ENCODE measurements at places on chromosomes 12 and 14.
A peak's percentile ranks its signal among the peaks of the same experiment; 100 is the strongest.

- DNase-seq, result no peak
These were observed 1313.5 kb upstream of the TMEM132C start for GRCh38 chr12:126953365-126953889.

DNA sequence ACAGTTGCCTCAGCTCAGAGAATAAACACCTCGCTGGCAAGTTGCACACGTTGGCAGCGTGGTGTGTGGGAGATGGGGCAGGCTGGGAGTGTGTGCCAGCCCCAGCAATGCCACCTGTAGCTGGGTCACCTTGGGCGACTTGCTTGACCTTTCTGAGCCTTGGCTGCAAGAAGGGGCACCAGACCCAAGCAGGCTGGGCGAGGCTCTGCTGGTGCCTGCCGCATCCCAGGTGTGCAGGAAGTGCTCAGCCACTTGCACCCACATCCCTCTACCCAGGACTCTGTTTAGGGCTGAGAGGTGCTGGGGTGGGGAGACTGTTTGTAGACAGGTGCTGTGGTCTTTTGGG, 629 bp downstream of the FAM181A start:
- no peak for DNase-seq

- DNase-seq, result no peak
These were observed 3.2 kb upstream of the SPTSSA start for GRCh38 chr14:34465069-34465859.

- no peak for DNase-seq
These were observed 92.6 kb downstream of the DICER1 start for GRCh38 chr14:95064734-95065133.

GRCh38 chr12:71107936-71108335, 49.9 kb downstream of the TSPAN8 start:
- DNase-seq, result no peak

DNA sequence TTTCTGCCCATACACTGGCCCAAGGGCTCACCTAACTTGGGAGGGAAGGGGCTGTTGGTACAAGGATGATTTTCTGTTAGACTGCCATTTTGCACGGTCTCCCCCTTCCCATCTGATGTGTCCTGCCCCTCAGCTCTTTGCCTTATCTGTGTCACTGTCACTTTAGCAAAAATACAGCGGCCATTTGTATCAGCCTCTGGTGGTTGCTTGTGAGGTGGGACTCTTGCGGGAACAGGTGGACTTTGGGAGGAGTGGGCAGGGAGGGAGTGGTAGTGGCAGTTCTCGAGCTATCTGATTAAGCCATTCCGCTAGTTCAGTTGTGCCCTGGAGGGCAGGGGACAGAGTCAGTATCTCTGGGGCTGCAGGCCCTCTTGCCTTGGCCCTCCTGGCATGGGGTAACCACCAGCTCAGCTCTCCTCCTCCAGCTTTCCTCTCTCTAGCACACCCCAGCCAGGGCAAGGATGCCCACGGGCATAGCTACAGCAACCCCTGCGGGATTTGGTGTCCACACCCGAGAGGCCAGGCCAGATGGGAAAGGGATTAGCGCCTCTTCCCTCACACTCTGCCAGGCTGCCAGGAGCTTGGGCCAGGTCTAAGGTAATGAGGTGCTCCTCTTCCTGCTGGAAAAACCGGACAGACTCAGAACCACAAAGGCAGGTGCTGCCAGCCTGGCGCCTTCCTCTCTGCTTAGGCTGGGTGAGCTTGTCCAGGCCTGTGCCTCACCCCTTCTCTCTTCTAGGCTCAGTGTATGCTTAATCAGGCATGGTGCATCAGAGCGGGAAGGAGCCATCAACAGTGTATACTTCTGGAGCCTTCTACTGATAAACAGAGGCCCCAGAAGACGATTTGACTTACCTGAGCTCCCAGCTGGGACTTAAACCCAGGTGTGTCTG, 8.7 kb downstream of the SLC48A1 start:
- DNase-seq, result no peak

- no peak for DNase-seq
These were observed 68.0 kb downstream of the CCDC88C start for GRCh38 chr14:91349481-91350074.

DNA sequence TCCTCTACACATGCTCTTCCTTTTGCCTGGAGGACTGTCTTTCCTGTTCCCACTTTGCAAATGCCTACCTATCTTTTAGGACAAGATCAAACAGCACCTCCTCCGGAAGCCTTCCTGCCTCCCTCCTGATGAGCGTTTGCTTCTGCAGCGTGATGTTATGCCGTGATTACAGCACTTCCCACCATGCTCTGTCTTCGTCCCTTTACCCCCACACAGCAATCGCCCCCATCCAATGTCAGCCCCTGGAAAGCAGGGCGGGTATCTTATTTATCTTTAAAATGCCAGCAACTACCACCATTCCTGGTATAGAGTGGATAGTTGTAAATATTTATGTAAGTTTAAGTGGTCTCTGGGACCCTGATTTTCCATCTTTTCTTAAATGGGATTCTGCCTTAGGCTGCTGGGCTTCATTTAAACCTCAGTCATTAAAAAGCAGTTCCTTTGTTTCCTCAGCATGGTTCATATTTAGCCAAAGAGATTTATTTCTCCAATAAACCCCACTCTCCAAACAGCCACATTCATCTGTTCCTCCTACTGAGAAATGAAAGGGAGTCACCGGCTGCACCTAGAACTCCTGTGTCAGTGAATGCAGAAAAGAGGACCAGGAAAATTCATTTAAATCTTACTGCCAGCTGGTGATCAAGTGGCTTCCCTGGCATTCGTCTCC, 33.8 kb upstream of the SLC24A4 start:
- DNase-seq, result no peak

- no peak for DNase-seq
These were observed 38.8 kb downstream of the HSD17B6 start for GRCh38 chr12:56801661-56802622.

DNA sequence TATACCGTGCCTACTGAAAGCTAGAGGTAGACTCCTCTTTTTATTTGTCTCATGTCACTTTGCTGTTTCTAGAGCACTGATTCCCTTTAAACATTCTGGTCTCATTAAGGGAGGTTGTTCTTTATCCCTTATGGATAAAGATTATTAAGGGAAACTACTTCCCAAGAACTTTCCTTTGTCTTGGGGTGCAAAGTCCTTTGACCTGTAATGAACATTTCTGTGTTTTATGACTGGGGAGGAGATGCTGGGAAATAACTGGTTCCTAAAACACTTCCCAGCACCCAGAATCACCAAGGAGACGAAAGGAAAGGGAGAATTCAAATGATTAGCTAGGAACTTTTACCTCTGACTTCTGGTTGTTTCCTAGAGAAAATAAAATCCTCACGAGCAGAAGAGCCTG, 63.2 kb upstream of the ACTN1 start:
- DNase-seq, result no peak

DNA sequence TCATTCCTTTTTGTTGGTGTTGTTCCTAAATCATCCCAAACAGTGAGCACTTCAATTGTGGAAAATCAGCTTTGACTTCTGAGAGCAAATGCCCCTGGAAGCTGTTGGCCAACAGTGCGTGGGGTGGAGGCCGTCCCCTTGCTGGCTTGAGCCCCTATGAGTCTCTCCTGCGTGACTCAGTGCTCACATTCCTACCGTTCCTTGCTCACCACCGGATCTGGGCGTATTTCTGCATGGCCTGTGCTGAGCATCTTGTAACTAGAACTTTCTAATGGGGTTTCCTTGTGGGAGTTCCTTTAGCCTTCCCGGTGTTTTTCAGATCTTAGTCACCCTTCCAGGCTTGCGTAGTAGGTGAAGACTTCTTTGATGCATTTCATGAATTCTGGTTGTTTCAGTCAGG, 14.7 kb downstream of the SERPINA1 start:
- peak; percentile 87 for DNase-seq

GRCh38 chr12:101612160-101612916, 17.6 kb downstream of the MYBPC1 start:
- DNase-seq, result no peak

GRCh38 chr12:52956987-52957386, 8.1 kb downstream of the KRT18 start:
- no peak for DNase-seq

- no peak for DNase-seq
These were observed 3.8 kb downstream of the RPS29 start for GRCh38 chr14:49582113-49582977.

GRCh38 chr14:103627073-103628025, 1.7 kb upstream of the KLC1 start:
- DNase-seq, result no peak
